ENCODE measurements at places on chromosomes 7 and 10.

DNA sequence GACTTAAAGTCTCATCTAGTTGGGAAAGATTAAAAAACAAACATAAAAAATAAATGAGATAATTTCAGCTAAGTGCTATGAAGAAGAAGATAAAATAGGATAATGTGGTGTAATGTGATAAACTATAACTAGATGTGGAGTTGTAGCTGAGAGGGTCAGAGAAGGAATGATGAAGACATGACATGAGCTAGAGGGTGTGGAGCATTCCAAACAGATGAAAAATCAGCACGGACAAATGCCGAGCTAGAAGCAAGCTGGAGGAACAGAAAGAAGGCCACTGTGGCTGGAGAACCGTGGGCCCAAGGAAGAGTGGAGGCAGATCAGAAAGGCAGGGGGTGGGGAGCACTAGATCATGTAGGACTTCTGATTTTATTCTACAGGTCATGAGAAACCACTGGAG, 70.6 kb downstream of the CDK6 start:
- peak; percentile 85 for DNase-seq

DNA sequence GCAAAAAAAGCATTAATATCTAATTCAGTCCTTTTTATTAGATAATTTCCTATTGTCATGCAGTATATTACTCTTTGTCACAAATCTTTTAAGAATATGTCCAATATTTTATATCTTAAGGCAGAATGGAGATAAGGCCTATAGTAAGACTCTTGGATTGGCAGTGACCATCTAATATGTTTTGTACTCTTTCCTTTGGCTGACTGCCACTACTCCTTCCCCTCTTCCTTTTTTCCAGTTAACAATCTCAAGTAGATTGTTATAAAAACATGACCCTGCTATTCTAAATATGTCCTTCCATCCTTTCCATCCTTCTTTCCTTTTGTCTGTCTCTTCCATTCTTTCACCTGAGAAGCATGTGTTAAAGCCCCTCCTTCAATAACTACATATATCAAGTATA, 92.8 kb upstream of the TMEM168 start:
- DNase-seq = no peak

DNA sequence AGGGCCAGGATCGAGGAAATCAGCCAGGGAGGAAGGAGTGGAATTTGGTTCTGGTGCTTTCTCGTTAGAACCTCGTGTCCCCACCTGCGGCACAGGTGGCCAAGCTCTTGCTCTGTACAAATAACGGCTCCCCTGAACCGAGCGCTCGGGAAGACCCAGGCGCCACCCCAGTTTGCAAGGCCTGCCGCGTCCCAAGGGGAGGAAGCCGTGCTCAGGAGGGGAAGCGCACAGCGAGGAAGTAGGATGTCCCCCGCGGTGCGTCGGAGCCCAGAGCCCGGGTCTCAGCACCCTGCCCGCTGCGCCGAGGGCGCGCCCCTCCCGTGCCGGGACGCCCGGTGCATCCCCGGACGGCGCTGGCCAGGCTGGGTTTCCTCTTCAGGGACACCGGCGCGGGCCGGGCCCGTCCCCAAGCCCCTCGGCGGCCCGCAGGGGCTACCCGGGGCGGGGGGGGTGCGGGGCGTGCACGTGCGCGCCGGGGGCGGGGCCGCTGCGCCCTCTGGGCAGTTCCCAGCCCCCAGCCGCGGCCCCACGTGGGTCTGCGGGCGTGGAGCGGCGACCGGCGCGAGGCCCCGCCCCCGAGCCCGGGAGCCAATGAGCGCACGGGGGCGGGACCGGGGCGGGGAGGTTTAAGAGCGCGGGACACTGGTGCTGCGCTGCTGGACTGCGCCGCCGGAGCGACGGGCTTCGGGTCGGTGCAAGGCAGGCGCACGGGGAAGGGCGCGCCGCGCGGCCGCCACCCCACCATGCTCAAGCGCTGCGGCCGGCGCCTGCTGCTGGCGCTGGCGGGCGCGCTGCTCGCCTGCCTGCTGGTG, at the start of gene LFNG:
TSS of gene LFNG (plus strand) at position 656 of the 812 bp plus-strand sequence. CDS start at position 744, 88 bp downstream.
- DNase-seq = peak; percentile 93

DNA sequence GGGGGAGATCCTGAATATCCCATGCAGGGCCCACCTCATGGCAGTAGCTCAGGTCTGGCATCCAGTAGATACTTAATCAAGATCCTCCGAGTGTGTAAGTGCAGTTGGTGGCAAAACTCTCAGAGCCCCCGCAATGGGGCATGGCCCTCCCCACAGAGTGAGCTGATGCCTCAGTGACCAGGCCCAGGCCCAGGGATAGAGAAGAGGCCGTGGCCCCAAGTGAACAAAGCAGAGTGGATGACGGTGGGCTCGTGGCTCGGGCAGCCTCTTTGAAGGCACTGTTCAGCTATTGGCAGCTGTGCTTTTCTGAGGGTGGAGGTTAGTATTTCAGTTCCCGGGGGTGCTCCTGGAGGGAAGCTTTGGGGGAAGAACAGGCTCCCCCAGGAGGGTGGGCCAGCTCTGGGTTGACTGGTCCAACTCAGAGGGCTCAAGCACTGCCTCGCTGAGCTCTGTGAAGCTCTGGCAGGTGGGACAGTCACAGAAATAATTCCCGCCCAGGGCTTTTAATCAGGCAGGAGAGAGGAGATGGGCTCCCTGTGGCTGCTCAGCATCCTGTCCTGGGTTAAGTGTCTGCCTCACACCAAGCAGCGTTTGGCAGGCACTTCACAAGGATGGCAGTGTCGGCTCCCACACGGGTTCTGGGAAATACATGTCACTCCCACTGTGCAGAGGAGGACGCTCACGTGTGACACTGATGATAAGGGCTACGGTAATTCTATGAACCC, 583.6 kb downstream of the TCERG1L start:
- DNase-seq = no peak

DNA sequence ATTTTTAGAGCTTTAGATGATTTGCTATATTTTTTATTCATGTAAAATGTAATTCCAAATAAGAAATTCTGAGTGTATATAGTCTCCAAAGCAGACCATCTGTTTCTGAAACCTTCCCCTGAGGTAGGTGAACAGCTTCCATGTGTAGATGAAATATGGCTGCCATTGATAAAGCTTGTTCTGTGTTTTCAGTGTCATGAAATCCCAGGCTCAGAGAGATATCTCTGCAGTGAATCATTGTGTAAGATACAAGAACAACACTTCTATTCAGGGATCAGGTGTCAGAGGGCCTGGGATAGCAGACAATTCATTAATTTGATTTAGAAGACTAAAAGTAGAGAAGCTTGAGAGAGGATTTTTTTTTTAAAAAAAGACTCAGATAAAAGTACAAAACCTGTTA, 29.1 kb downstream of the ACTA2 start:
- peak; percentile 33 for DNase-seq

DNA sequence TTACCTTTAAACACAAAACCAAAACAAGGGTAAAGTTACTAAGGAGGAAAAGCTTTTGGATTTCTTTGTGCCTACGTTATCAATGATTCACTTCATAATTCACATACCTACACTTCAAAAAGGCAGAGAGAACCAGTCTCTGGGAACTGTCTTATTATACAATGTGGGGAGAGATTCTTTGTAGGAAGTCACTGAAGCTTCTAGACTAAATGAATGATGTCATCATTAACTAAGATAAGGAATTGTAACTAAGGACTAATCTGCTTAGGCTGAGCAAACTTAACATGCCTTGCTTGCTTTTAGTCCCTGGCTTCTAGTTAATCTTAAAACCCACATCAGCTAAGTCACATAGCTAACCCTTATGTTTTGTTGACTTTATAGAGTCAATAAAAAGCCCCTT, 771.2 kb downstream of the NXPH1 start:
- no peak for DNase-seq

DNA sequence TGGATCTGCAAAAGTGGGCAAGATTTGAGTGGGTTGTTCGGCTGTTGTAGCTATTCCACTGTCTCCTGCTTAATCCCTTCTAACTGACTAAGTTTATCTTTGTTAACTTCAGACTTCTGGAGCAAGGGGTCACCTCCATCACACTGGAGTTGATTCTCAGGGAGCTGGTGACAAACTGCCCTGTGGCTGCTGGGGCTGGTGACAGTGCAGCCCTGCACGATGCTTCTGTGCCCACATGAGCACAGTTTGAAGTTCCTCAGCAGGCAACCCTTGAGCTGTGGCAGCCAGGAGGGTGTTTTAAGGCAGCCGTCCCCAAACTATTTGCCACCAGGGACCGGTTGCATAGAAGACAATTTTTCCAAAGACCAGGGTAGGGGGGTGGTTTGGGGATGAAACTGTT, 40.5 kb downstream of the ADRB1 start:
- no peak for DNase-seq

DNA sequence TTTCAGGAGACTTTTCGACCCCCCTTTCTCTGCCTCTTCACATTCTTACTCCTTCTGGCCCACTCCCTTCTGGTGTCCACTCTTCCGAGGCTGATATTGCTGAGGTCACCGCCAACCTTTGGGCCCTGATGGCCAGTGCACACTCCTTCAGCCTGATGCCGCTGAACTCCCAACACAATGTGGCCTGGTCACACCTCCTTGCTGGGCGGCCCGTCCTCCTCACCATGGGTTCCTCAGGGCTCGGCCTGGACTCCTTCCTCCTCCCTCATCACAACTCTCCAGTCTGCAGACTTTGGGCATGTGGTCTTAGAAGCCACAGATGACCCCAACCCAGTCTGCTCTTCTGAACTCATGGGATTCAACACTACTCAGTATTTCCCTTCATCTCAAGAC, 583.0 kb upstream of the MGMT start:
- no peak for DNase-seq

DNA sequence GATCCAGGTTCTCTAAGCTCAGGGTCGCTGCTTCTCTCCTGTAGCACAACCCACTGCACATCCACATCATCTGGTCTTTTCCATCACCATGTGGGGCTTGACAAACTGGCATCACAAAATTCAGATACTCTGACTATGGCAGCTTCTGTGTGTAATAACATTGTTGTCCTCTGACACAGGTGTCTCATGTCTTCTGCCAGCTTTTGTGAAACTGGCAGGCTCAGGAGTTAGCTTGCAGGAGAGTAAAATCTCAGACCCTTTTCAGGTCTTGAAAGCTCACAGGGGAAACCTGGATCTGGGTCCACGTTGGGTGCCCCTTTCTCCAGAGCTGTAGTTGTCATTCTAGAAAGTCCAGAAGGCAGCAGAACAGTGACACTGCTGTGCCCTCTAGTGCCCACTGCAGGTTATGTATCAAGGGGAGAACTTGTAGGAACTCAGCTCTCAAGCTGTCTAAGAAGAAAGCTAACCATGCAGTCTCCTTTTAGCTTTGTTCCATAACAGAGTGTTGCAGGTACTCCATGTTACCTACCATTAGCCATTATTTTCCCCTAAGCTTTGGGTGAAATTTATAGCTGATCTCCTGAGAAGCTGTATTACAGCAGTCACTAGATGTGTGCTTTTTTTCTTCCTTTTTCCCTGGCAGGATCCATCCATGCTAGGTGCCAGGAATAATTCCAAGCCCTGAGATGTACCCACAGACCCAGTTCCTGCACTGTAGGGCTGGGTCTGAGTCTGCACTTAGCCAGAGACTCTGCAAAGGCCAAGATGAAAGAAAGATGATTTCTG, 102.7 kb downstream of the ZNF248 start:
- no peak for DNase-seq

DNA sequence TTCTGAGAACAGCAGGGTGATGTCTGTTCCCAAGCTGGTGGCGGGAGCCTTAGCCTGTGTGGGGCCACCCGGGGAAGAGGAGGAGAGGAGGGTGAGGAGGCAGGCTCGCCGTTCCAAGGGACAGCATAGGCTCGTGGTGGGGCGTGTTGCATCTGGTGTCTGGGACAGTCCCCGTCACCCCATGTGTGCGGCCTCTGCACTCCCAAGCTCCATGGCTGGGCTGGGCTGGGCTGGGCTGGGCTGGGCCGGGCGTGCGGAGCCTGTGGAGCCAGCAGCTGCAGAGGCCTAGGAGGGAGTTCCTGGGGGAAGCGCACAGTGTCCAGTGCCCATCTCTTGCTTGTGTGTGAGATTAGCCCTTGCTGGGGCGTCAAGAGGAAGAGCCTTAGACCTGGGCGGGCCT, 20.9 kb upstream of the TTYH3 start:
- DNase-seq = no peak

GRCh38 chr7:81774551-81774950, 4.7 kb upstream of the HGF start:
- no peak for DNase-seq

- DNase-seq = no peak
Observed at GRCh38 chr7:94055963-94056362, 51.8 kb upstream of the BET1 start.

DNA sequence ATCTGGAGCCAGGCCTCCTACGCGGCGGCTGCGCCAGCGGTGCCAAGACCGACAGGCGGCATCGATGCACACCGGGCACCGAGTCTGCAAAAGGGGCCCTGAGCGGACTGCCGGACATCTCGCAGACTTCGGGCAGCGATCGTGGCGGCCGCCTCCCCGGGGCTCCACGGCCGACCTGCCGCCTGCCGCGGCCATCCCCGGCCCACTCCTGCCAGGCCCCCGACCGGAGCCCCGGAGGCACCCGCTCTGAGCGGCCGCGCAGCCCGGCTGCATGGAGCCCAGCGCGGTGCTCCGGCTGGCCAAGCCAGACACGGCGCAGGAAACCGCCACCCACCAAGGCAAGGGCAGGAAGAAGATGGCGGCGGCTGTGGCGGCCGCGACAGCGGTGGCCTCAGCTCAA, 154.2 kb upstream of the KCTD7 start:
- DNase-seq = no peak

DNA sequence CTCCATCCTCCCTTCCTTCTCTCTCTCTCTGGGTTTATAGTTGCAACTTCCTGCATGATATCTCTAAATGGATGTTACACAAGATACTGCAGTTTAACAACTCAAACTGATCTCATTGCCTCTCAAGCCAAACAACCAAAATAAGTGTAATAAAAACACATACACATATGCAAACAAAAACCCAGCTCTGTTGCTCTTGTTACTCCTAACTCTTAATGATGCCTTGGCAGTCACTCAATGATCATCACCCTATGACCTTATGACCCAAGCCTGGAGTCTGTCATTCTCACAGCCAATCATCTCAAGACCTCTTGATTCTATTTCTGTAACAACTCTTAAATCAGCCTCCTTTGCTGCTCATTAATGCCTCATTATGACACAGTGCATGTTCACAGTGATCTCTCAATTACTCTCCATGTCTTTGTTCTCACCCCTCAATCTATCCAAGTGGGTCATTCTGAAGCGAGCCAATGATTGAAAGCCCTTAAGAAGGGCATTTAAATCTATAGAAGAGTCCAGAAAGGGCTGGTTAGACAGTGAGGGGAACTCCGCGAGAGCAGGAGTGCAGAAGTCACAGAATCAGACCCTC, 210.9 kb downstream of the INHBA start:
- DNase-seq = no peak

DNA sequence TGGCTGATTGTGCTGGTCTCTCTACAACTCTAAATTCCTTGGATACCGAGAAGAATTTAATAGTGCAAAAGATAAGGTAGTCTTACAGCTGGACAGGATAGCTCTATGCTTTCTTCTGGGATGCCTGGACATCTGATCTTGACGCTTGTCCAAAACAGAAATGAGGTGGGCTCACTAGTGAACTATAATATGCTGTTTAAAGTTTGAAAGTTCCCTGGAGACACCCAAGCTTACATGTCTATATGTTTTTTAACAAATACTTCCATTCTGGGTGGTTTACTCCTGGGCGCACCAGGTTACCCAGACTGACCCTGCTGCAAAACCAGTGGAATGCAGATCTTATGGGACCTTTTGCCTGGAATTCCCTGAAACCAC, 702.1 kb upstream of the COBL start:
- no peak for DNase-seq

GRCh38 chr7:142939226-142939910, at the start of gene LLCFC1:
Gene LLCFC1 (plus strand): TSS chr7:142939484. CDS start chr7:142939622, 138 bp downstream.
- DNase-seq = no peak
